ENCODE measurements at places on chromosomes 13 and 19. TPM values are rescaled to one million over a fixed set of nuclear protein-coding genes. Genes with fewer than 3 reads are reported as not detected.

DNA sequence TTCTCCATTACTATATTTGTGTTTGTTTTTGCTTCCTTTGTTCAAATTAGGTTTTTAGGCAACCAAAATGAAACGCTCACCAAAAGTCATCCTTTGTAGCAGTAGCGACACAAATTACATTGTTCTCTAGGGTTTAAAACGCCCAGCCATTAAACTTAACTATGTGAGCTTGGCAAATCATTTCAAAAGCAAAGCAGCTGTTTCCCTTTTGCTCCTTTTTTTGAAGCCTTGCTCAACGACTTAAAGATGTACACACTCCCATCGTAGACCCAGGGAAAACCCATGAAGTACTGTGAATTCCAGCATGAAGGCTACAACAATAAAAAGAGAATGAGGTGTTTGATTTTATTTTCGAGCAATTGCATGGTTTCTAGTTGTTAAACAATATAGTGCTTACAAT lies 106.7 kb downstream of the RAP2A start:
- DNase-seq, result no peak

DNA sequence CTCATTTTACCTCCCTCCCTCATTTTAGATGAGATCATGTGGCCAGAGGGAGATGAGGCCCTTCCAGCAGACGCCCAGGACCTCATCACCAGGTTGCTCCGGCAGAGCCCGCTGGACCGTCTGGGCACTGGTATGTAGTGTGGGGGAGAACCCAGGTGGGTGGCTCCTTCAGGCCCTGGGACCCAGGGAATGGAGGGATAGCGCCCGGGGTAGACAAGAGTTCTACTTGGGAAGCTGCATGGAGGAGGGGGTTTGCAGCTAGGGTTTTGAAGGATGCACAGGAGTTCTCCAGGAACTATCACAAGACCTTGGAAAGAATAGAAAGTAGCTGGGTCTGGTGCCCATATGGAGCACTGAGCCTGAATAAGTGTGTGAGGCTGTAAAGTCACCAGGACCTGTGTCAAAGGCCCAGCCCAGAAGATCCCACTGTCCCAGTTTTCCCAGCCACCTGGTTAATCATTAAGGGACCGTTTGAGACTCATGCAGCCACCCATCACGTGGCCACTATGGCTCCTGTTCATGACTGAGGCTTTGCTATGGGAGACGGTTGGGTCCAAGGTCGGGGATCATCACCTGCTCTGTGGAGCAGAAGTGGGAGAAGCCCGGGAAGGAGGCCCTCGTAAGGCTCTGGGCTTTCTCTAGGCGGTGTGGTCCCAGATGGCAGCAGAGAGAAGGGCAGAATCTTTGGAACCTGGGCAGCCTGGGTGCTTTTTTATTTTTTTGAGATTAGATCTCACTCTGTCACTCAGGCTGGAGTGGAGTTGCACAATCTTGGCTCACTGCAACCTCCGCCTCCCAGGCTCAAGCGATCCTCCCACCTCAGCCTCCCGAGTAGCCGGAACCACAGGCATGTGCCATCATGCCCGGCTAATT lies 17.0 kb upstream of the PIK3R2 start:
- DNase-seq, result no peak

- DNase-seq, result no peak
Measured at GRCh38 chr13:98349731-98350305, 172.7 kb upstream of the RNF113B start.

The SHISA7 gene
- polyA plus RNA-seq, result not detected

DNA sequence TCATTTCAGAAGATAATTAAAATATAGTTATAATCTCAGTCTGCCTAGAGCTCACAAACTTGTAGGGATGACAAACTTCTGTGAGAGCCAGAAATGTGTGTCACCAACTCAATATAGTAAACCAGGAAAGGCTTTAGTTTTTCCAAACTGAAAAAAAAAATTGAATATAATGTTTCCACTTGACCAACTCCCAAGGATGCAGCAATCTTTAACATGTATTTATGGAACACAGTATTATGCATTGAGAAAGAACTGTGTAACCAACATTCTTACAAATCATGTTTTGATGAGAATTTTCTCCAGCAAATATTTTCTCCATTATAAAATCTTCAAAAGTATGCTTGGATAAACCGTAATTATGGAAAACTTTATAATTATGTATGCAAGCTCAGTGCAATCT lies 50.1 kb upstream of the KLF12 start:
- no peak for DNase-seq

DNA sequence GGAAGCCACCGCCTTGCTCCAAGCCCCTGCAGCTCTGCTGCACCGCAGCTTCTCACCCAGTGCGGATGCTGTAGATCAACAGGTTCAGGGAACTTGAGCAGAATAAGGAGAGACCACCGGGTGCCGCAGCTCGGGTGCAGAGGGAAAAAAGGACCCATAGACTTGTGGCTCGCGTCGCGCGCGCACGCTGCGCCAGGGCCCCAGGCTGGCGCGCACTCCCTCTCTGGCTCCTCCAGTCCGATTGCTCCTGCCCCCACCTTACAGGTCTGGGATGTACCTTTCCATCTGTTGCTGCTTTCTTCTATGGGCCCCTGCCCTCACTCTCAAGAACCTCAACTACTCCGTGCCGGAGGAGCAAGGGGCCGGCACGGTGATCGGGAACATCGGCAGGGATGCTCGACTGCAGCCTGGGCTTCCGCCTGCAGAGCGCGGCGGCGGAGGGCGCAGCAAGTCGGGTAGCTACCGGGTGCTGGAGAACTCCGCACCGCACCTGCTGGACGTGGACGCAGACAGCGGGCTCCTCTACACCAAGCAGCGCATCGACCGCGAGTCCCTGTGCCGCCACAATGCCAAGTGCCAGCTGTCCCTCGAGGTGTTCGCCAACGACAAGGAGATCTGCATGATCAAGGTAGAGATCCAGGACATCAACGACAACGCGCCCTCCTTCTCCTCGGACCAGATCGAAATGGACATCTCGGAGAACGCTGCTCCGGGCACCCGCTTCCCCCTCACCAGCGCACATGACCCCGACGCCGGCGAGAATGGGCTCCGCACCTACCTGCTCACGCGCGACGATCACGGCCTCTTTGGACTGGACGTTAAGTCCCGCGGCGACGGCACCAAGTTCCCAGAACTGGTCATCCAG lies 964 bp downstream of the PCDH17 start:
- DNase-seq, result no peak

DNA sequence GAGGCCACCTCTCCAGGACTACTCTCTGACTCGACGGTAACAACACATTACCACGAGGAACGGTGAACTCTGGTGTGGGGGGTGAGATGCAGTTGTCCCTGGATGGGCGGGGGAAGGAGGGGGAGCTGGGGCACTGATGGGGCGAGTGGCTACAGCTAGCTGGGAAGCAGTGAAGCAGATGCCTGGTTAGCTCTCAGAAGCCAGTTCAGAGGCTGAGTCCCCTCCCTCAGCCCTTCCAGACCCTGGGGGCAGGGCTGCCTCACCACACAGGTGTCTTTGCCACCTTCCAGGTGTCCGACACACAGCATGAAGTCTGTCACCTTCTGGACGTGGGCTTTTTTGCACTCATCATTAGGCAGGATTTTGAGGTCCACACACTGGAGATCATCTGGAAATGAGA lies 4.0 kb downstream of the KLK1 start:
- no peak for DNase-seq
